ENCODE measurements at places on chromosomes 2 and 18. TPM values are rescaled to one million over a fixed set of nuclear protein-coding genes. Genes with fewer than 3 reads are reported as not detected.

The ZNF892 gene
- total RNA-seq: 3.2 TPM

The ATOH8 gene
- not detected for total RNA-seq

The TMEM214 gene
- total RNA-seq: 54.1 TPM

The LRRTM1 gene
- total RNA-seq: not detected

The SLC8A1 gene
- 2.3 TPM for total RNA-seq

The RNU2-63P gene
- 8.5 TPM for total RNA-seq

The DHRS9 gene
- 4.8 TPM for total RNA-seq

The M1AP gene
- total RNA-seq: 0.33 TPM

The MROH2A gene
- not detected for total RNA-seq

The CACNB4 gene
- total RNA-seq: 0.26 TPM

GRCh38 chr18:57518533-57518932 lies 68.0 kb downstream of the FECH start:
- no peak for DNase-seq

GRCh38 chr2:70678576-70679143 lies 89.3 kb downstream of the ADD2 start:
- no peak for DNase-seq

- no peak for DNase-seq
Observed at GRCh38 chr2:37912056-37912455, 13.0 kb upstream of the RMDN2 start.

DNA sequence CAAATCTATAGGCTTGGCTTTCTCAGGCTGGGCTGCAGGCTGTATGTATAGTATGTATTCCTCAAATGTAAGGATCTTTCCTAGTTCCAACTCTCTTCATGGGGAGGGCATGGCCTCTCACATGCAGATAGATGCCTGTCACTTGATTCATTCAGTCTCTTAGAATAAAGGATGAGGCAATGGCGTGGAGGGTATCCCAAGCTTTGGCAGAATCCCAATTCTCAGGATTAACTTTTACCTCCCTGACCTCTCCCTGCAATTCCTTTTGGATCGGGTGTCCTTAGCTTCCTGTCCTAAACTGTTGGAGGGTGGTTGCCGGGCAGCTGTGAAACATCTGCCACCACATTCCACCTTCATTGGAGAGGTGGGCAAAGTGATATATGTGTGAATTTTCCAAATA lies 80.3 kb downstream of the INSIG2 start:
- no peak for DNase-seq

GRCh38 chr2:29269095-29269764 lies 154.0 kb downstream of the CLIP4 start:
- DNase-seq: no peak

- no peak for DNase-seq
Observed at GRCh38 chr18:70078106-70078505, 127.4 kb downstream of the RTTN start.

GRCh38 chr2:119006441-119006840 lies 64.4 kb downstream of the MARCO start:
- DNase-seq: no peak

GRCh38 chr18:14922965-14923565 lies 175.1 kb downstream of the ANKRD30B start:
- no peak for DNase-seq

- no peak for DNase-seq
Observed at GRCh38 chr2:215367662-215368492, 56.0 kb downstream of the ATIC start.

DNA sequence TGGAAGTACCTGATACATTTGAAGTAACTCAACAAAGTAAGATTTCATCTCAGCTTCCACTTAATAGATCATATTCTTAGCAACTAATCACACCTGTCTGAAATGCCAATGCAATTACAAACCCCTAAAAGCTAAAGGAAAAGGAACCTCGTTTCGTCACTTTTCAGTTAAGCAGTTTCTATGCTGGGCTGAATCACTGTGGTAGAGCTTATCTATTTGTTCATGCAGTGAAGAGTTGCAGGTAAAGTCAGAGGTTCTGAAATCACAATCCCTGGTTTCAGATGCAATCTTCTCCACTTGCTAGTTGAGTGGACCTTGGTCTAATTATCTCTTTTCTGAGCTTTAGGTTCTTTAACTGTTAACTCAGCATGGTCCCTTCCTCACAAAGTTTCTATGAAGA lies 6.3 kb downstream of the HRH4 start:
- no peak for DNase-seq

DNA sequence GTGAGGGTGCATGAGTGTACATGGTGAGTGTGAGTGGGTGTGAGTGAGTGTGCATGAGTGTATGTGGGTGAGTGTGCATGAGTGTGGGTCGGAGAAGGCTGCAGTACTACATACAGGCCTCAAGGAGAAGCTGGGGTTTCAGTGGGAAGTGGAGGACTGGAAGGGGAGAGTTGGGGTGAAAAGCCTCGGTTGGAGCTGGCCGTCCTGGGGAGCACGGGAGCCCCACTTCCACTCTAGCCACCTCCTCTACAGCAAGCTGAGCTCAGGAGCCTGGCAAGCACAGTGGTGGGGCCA lies 68.7 kb upstream of the HPCAL1 start:
- DNase-seq: no peak

- DNase-seq: no peak
Observed at GRCh38 chr2:149063177-149063576, 24.7 kb downstream of the LYPD6B start.

DNA sequence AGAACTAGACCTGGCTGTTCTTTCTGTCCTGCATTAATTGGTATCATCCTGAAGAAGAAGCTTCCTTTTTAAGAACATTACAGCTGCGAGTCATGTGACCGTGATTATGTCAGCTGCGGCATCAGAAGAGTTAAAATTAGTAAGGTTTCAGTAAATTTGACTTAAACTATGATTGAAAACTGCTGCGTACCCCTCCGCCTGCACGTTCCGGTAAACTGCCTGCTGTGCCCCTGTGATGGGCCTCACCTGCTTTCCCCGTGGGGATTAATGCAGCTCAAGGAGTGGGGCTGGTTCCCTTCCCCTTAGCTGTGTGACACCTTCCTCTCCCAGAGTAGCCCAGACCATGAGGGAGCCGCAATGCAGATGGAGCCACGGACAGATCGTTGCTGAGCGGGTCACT lies 36.1 kb upstream of the MYO3B start:
- DNase-seq: no peak

DNA sequence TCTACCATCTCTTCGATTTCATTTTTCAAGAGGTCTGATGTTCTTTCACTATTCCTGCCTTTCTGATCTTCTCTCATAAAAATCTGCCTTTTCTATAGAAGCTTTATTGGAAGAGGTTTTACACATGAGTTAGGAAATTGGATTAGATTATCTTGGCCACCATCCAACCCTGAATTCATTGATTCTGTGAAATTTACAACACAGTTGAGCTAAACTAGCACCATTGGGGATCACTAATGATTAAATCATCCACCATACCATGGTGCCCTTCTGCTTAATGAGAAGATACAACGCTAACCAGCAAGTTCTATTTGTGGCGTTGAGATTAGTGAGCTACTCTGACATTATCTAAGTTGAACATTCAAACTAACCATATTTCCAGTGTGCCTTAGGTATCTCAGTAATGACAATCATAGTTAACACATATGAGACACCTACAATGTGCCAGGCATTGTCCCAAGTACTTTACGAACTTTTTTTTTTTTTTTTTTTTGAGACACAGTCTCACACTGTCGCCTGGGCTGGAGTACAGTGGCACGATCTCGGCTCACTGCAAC lies 17.3 kb upstream of the LBH start:
- DNase-seq: no peak

DNA sequence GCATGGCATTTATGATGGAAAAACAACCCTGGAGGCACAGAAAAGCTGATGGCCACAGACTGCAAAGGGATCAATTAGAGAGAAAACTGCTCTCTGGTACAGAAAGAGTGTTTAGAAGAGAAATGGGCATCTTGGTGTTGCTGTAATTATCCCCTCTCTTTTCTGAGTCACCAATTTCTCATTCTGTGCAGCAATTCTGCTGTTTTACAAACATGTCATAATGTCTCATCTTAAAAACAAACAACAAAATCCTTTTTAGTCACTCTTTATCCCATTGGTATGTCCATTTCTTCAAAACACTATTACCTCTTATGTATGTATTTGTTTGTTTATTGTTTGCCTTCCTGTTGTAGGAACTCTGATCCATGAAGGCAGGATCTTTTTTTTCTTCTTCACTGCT lies 73.9 kb upstream of the HK2 start:
- DNase-seq: no peak

DNA sequence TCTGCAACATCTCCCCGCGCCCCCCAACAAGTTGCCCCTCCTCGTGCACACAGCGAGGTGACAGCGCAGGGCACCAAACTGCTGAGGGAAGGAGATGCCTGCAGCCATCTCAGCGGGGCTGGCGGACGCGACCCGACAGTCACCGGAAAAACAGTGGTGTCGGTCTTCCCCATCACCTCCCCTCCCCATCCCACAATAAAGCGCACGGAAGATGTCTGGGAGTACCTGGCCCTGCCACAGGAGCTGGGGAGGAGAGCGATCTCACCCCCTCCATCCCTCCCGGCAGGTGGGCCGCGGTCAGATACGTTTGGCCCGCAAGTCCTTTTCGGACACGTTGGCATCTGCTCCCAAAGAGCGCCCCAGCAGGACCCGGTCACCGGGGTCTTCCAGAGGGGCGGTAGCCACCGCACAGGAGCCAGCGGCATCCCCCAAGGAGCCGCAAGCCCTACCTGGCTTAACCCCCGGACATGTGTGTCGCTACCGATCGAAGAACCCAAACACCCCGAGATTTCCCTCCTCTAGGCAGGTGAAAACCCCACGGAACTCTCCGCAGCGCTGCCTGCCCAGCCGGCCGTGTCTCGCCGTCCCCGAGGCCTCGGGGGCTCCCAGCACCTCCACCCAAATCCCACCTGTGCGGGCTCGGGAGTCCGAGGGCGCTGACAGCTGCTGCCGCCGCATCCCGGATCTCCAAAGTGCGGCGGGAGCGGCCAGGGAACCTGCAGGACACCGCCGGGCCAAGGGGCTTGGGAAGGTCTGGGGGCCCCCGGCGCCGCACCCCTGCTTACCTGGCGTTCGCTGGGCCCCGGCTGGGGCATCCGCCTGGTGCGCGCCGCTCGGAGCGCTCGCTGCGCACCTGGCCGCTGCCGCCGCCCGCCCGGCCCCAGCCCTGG lies 657 bp downstream of the ATP8B1 start:
- DNase-seq: peak; percentile 29

- no peak for DNase-seq
Observed at GRCh38 chr2:143361346-143361745, 232.1 kb downstream of the ARHGAP15 start.

DNA sequence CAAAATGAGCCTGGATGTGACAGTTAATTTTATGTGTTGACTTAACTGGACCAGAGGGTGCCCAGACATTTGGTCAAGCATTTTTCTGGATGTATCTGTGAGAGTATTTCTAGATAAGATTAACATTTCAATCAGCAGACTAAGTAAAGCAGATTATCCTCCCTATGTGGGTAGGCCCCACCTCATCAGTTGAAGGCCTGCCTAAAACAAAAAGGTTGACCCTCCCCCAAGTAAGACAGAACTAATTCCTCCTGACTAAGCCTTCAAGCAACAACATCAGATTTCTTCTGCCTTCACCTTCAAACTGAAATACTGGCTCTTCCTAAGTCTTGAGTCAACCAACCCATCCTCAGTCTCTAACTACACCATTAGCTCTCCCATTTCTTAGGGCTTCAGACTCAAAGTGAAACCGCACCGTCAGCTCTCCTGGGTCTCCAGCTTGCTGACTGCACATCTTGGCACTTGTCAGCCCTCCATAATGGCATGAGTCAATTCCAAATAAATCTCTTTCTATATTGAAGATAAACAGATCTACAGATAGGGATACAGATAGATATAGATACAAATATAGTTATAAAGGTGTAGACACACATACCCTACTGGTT lies 47.9 kb downstream of the MEMO1 start:
- DNase-seq: peak; percentile 78

DNA sequence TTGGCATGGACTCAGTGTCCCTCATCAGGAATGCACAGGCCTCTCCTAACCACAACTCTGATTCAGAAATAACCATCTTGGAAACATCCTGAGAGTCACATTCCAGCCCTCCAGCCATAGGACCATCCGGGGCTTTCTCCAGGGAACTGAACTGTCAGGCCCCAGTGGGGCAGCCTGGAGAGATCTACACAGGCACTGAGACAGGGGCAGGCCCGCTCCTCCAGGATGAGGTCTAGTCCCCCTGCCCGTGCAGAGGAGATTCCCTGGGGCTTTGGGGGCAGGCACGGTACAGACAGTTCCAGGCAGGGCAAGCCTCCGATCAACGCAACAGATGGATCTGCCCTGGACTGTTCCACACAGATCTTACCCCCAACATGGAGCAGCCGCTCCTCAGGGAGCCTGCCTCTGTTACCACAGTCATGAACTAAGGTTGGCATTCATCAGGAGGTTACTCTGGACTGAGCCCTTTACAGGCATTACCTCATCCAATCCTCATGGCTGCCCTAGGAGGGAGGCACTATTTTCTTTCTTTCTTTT lies 12.0 kb downstream of the KCNK3 start:
- no peak for DNase-seq

DNA sequence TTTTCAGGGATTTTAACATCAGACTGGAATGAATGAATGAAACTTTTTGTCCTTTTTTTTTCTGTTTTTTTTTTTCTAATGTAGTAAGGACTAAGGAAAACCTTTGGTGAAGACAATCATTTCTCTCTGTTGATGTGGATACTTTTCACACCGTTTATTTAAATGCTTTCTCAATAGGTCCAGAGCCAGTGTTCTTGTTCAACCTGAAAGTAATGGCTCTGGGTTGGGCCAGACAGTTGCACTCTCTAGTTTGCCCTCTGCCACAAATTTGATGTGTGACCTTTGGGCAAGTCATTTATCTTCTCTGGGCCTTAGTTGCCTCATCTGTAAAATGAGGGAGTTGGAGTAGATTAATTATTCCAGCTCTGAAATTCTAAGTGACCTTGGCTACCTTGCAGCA lies 53.4 kb downstream of the SMAD4 start:
- DNase-seq: no peak

GRCh38 chr2:21683838-21684237 lies 560.1 kb downstream of the TDRD15 start:
- DNase-seq: no peak

- peak; percentile 88 for DNase-seq
Observed at GRCh38 chr2:241877989-241878970, 8.8 kb downstream of the RTP5 start.

- DNase-seq: no peak
Observed at GRCh38 chr2:143930891-143931290, 589.0 kb downstream of the ZEB2 start.

- no peak for DNase-seq
Observed at GRCh38 chr18:8787371-8787670, 82.0 kb downstream of the MTCL1 start.

DNA sequence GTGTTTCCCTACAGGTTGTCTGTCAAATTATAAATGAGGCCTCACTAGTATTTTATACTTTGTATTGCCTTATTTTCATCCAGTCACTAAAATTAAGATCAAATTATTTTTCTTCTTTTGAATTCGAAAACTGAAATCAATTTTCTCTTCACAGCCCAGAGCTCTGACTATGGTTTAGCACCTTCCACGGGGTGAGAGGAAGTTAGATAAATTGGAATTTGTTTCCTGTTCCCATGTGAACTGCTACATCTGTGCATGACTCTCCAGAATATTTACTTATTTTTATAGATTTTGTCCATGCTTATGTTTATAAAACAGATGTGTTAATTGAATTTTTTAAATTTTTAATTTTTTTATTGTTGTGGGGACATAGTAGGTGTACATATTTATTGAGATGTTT lies 656.5 kb downstream of the IRS1 start:
- no peak for DNase-seq

- DNase-seq: no peak
Observed at GRCh38 chr2:70716951-70717350, 51.0 kb downstream of the ADD2 start.
